Erythroblast (primary cell): ENCODE measurements at places on chromosomes 4 and X.

GRCh38 chrX:154596290-154596929 lies 11.5 kb downstream of the CTAG1A start:
- DNase-seq: no peak

DNA sequence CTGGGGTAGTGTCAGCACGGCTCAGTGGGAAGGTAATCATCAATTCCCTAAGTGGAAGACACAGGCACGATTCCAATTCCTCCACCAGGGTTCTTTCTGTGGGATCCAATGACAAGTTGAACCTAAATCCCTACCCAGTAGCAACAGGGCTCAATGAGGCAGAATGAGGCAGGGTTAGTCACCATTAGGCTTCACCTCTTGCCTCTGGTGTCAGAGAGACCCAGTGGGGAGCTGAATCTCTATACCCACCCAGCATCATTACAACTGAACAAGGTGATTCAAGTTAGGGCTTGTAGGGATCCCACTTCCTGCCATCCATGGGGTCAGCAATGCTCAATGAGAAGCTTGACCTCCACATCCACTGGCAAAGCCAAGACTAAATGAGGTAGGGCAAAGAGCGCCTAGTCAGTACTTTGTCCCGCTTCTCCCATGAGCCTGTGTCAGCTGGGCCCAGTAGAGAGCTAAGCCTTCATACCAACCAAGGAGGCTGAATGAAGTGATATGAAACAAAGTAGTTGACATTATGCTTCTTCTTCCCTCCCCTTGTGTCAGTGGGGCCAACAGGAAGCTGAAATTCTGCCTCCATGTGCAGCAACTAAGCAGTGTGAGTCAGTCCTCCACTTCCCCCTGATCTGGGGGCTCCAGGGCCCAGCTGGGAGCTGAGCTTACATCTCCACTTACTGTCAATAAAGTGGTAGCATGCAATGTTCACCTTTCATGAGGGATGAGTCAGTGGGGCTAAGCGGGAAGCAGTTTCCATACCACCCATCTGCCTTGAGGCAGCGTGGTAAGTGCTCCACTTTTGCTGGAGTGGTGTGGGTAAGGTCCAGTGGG lies 36.4 kb upstream of the RBM41 start:
- DNase-seq: peak; percentile 16

DNA sequence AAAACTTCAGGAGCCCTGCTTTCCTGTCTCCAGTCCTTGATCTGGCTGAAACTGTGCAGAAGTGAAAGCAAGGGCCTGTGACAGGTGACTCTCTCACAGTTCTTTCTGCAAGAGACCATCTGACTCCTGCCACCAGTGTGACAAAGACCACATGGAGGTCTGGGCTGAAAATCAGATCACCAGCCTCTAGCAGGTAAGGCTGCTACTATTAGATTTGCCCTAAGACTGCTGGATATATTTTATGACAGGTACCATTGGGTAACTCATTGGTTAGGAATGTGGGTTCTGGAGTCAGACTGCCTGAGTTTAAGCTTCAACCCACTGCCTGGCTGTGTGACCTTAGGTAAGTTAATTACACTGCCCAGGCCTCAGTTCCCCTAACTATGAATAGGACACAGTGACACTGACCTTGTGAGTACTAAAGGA lies 163.3 kb upstream of the SLC7A11 start:
- DNase-seq: no peak

- no peak for DNase-seq
These were observed 47.7 kb upstream of the PPP2R2C start for GRCh38 chr4:6520051-6520636.

- no peak for DNase-seq
These were observed 43.6 kb upstream of the KIT start for GRCh38 chr4:54614149-54614548.

- no peak for DNase-seq
These were observed 83.5 kb upstream of the PLAC1 start for GRCh38 chrX:134741746-134742145.
